T-helper 9 cell (primary cell): ENCODE measurements at places on chromosomes 1 and 21.

DNA sequence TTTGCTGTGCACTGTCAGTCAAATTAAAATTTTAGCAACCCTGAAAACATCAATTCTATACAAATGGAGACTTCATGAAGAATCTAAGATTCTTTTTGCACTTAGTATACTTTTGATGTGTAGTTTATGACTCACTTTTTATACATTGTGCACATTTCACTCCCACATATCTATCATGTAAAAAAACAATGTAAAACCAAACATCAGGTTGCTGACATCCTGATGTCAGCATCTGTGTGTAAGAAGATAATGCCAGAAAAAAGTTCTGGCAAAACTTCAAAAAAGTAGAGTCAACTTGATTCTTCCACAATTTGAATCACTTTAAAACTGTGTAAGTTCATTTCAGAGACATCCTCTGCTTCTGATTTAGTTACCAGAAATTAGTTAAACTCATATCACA, 115.7 kb downstream of the CENPF start:
- no peak for DNase-seq

DNA sequence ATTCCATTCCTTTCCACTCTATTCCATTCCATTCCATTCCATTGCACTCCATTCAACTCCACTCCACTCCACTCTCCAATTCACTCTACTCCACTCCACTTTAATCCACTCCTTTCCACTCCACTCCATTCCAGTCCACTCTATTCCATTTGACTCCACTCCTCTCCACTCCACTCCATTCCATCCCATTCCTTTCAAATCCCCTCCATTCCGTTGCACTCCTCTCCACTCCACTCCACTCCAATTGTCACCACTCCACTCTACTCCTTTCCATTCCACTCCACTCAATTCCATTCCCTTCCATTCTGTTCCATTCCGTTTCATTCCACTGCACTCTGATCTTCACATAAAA, 2563.7 kb upstream of the TPTE start:
- DNase-seq, result no peak

DNA sequence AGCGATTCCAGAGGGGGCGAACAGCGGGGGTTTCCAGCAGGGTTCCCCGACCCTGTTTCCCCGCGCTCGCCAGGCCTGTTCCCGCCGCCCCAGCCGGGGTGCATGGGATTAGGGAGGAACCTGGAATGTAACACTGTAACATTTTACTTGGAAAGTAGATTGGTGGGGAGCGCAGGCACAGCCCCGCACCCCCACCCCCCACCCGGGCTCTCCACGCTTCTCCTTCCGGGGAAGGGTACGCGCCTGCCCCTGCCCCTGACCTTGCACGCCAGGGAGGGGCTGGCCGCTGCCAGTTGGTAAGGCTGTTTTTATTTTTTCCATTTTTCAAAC, 427 bp downstream of the FAM3B start:
- no peak for DNase-seq

DNA sequence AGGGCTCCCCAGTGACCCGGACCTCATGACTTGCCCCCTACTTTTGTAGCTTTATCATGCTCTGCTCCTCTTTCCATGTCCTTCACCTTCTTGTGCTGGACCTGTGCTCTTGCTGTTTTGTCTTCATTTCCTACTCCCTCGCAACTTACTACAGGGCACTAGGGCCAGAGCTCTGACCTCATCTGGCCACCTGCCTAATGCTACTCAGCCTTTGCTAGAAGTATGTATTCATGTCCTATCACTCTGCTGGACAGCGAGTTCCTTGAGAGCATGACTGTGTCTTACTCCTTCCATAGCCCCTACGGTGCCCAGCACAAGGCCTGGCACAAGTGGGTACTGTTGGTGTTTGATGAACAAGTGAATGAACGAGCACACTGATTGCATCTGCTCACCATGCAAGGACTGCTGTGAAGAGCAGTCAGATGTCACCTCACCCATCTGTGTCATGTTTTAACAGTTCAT, 1.9 kb downstream of the MTFR1L start:
- DNase-seq, result no peak

DNA sequence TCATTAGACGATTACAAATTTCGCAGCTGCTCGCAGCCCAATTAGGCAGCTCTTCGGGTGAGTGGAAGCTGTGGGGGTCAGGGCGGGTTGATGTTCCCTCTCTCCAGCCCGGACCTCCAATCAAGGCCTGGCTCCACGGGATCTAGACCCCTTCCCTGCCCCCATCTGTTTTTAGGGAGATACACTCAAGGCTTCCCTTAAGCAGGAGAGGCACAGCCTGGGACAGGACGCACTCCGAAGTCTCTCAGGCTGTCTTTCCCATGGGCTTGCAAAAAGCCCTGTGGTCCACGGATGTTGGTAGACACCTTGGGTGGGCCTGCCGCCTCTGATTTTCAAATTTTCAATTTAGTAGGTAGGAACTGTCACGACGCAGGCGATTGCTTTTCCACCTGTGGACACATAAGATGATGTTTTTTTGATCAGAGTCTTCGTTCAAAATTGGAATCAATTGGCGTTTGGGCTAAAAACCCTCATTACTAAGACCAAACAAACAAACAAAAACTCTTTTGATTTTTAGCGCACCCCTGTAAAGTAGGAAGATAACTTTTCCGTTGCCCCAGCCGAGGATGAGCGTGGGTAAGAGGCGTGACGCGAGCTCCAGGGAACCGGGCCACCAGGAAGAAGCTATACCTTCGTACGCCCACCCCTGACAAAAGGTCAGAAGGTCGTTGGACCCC, 2.5 kb upstream of the LHX8 start:
- DNase-seq, result no peak

GRCh38 chr1:22449636-22450035, 2.0 kb upstream of the ZBTB40 start:
- no peak for DNase-seq

GRCh38 chr1:29417147-29417858, 181.0 kb downstream of the PTPRU start:
- no peak for DNase-seq

DNA sequence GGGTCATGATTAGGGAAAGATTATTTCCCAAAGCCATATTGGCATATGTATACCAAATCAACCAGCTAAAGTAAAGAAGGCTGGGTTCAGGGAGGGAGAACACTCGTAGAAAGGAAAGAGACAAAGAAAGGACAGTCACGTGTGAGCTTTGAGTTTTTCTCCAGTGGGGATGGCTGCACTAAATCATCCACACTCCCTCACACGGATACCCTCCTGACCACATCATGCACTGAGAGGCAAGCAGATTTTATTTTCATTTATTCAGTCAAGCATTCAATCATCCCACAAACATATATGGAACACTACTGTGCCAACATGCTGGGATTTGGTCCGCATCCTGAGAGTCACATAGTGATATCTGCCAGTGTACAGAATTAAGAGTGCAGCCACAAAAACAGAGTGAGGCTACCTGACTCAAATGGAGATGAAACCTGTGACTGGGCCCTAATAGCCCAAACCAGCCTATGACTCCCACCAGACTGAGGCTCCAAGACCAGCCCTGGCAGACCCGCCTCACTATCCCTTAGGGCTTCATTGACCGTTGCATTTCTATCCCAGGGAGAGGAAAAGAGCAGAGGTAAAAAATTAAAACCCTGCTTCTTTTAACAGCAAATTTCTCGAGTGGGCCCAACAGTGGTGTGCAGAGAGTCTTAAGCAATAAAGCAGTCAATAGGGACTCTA, 155.9 kb downstream of the BARHL2 start:
- no peak for DNase-seq

DNA sequence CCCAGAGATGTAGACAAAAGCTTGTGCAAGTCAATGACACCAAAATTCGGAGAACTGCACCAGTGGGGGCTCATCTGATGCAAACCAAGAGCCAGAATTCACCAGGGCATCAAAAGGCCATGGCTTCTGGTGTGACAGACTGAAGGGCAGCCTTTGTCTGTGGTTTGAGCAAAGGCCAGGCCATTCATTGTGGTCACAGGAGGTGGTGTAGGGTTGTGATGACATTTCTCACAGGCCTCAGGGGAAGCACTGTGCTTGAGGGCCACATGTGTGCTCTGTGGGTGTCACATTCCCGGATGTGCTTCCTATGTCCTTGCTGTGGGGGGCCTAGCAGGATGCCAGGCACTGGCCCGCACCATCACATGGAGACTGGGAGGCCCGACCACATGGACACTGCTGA, 22.5 kb upstream of the KCNE1 start:
- DNase-seq, result no peak

GRCh38 chr1:247906504-247907047, 11.2 kb downstream of the OR2W3 start:
- no peak for DNase-seq

DNA sequence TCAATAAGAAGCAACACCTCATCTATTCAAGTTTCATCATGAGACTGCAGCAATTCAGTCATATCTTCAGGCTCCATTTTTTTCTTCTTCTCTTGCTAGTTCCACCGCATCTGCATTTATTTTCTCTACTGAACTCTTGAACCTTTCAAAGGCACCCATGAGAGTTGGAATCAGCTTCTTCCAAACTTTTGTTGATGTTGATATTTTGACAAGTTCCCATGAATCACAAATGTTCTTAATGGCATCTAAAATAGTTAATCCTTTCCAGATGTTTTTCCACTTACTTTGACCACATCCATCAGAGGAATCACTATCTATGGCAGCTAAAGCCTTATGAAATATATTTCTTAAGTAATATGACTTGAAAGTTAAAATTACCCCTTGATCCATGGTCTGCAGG, 434.3 kb downstream of the GPATCH2 start:
- DNase-seq, result no peak

DNA sequence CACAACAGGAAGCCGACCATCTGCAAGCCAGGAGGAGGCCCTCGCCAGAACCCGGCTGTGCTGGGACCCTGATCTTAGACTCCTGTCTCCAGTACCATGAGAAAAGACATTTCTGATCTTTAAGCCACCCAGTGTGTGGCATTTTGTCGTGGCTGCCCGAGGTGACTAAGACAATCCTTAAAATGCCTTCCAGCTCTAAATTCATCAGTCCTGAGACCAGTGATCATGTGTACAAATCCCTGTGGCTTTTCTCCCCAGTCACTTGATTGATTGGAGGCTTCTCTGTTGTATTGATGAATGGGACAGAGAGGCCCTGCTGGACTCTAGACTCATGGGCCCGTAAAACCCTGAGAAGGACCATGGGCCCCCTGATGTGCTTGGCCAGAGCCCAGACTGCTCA, 36.1 kb downstream of the B3GALT5 start:
- DNase-seq, result no peak

- DNase-seq, result no peak
Measured at GRCh38 chr1:219837994-219838294, 90.4 kb downstream of the SLC30A10 start.

- no peak for DNase-seq
Measured at GRCh38 chr1:228210712-228211530, 3.1 kb downstream of the OBSCN start.

GRCh38 chr21:25733859-25734653, 648 bp downstream of the ATP5PF start:
- DNase-seq, result no peak

DNA sequence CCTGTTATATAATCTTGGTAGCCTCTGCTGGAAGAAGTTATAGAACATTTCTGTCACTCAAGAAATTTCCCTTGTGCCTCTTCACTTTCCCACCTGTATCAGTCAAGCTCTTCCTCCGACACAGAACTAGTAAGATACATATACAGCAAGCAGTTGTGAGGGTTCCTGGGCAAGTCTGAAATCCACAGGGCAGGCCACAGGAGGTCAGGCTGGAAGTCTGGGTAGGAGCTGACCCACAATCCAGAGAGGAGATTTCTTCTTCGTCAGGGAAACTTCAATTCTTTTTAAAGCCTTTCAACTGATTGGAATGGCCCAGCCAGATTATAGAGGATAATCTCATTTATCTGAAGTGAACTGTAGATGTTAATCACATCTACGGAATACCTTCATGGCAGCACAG, 96.4 kb upstream of the FMN2 start:
- DNase-seq, result no peak

DNA sequence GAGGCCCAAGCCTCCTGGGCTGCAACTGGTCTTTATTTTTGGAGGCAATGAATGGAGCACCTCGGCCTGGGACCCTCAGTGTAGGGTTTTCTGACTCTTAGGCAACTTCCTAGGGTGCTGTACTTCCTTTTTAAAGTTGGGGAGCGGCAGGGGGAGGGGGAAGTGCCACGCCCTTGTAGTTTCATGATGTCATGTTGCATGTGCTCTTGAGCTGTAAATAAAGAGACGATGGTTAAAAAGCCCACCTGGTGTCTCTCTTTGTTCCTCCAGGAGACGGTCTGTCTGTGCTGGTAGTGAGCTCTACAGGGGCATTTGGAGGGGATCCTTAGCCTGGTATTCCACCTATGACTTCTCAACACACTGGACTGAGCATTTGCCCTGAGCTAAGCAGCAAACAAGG, 10.3 kb upstream of the AGTRAP start:
- no peak for DNase-seq

DNA sequence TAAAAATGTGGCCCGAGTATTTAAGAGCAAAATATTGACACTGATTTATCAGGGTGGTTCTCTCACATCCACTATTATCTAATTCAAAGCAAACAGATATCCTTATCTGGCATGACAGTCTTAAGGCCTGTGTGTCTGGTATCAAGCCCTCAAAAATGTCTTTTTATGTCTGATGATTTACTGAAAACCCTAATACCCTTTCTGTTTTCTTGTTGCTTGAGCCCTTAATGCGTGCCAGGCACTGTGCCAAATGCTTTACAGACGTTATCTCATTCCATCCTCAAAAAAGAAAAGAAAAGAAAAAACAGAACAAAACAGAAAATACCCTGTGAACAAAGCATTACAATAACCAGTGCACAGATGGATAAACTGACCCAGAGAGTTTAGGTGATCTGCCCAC, 5.7 kb downstream of the DUSP23 start:
- DNase-seq, result no peak

DNA sequence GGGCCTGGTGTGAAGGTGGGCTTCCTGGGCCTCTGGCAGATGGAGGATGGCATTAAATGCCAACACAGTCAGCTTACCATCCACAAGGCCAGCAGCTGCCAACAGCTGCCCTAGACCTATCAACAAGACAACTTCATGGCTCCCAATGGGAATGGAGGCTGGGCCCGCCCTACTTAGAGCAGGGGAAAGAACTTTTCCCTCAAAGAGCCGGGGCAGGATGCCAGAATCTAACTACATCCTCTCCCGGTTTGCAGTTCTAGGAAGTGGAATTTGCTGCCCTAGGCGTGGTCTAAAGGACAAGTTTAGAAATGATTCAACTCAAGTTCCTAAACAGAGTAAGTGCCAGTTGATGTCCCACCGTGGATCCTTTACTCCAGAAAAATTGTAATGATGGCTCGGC, 13.1 kb downstream of the ICMT start:
- no peak for DNase-seq
